ENCODE measurements at places on chromosomes 12 and 14. TPM values are rescaled to one million over a fixed set of nuclear protein-coding genes. Genes with fewer than 3 reads are reported as not detected.

Gene SIX4
- total RNA-seq, result 42.7 TPM

Gene CTSG
- not detected for total RNA-seq

Gene C14orf132
- total RNA-seq, result 6.9 TPM

Gene TAS2R10
- 0.36 TPM for total RNA-seq

Gene NKX2-1
- total RNA-seq, result not detected

Gene KRT85
- not detected for total RNA-seq

Gene TROAP
- total RNA-seq, result 21.5 TPM

Gene LRP1-AS
- total RNA-seq, result not detected

Gene SMCO2
- not detected for total RNA-seq

Gene KCNK13
- total RNA-seq, result not detected

Gene MAP1LC3B2
- total RNA-seq, result not detected

Gene RAD9B
- 0.18 TPM for total RNA-seq

Gene RPS6KA5
- total RNA-seq, result 0.28 TPM

Gene ITGA5
- total RNA-seq, result 159 TPM

Gene RD3L
- not detected for total RNA-seq

Gene BMAL2
- 57.0 TPM for total RNA-seq

Gene C12orf60
- 1.1 TPM for total RNA-seq

Gene HOXC5
- total RNA-seq, result not detected

Gene EIF2S3B
- 6.8 TPM for total RNA-seq

Gene FAM186B
- total RNA-seq, result 0.28 TPM

Gene HVCN1
- 1.4 TPM for total RNA-seq

Gene GZMB
- total RNA-seq, result not detected

Gene AMHR2
- not detected for total RNA-seq

Gene CINP
- 55.3 TPM for total RNA-seq

Gene ETFBKMT
- 2.5 TPM for total RNA-seq

Gene KRT72
- not detected for total RNA-seq

Gene EMP1
- total RNA-seq, result 570 TPM

Gene RTL1
- total RNA-seq, result not detected

Gene FGF23
- total RNA-seq, result not detected

Gene GPX2
- not detected for total RNA-seq

Gene EGLN3
- 0.28 TPM for total RNA-seq

Gene C3AR1
- 0.28 TPM for total RNA-seq

Gene ERP27
- total RNA-seq, result not detected

Gene CD69
- not detected for total RNA-seq

Gene TMCC3
- total RNA-seq, result 0.36 TPM

Gene RDH16
- not detected for total RNA-seq

Gene UNC79
- not detected for total RNA-seq

Gene SVOP
- total RNA-seq, result not detected

Gene COL2A1
- total RNA-seq, result not detected

Gene PRDM4
- 26.1 TPM for total RNA-seq

Gene SSPN
- 7.8 TPM for total RNA-seq

Gene TAS2R50
- 4.4 TPM for total RNA-seq

Gene RNF212B
- total RNA-seq, result not detected

Gene TCTN1
- 11.1 TPM for total RNA-seq

Gene IFI27
- total RNA-seq, result not detected

Gene PRKD1
- total RNA-seq, result 12.8 TPM

Gene OVCH1
- 0.18 TPM for total RNA-seq

Gene TPH2
- not detected for total RNA-seq

Gene ATXN7L3B
- 28.1 TPM for total RNA-seq

Gene LRIG3
- 71.2 TPM for total RNA-seq

Gene ANKRD13A
- total RNA-seq, result 449 TPM
